ENCODE measurements at places on chromosomes 3 and 15. TPM values are rescaled to one million over a fixed set of nuclear protein-coding genes. Genes with fewer than 3 reads are reported as not detected.

DNA sequence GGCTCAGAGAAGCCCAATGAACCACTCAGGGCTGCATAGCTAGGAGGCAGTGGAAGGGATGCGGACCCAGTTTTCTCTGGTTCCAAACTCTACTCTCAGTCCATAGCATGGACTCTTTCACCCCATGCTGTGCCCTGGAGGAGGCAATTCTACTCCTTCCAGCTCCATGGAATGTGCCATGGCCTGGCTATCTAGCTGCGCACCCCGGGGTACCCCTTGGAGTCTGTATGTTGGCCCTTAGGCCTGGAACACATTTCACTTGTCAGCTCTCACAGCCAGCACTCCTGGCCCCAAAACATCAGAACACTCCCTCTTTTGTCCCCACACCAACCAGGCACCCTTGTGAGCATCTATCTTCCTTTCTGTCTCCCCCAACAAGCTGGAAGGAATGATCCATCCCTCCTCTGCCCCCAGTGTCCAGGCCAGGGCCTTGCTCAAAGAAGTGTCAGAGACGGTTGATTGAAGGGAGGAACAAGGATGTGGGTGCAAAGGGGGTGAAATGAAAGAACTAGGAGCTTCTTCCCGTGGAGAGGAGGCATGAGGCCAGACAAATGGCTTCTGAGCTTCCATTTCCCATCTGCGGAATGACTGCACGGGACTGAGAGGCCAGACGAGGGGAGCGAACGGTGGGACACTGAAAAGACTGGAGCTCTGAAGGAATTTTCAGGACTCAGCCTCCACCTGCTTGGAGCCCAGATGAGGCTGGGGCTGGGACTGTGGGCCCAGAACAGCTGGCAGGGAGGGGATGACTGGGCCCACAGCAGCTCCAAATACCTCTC, 2.8 kb downstream of the PRSS50 start:
- DNase-seq: no peak

GOLGA8B gene
- 2.5 TPM for total RNA-seq

- DNase-seq: no peak
These were observed 103.3 kb downstream of the STT3B start for GRCh38 chr3:31636049-31636448.

- DNase-seq: no peak
These were observed 427.9 kb upstream of the AGTR1 start for GRCh38 chr3:148269816-148270215.

GRCh38 chr3:145882436-145882835, 278.5 kb downstream of the PLOD2 start:
- DNase-seq: no peak

DNA sequence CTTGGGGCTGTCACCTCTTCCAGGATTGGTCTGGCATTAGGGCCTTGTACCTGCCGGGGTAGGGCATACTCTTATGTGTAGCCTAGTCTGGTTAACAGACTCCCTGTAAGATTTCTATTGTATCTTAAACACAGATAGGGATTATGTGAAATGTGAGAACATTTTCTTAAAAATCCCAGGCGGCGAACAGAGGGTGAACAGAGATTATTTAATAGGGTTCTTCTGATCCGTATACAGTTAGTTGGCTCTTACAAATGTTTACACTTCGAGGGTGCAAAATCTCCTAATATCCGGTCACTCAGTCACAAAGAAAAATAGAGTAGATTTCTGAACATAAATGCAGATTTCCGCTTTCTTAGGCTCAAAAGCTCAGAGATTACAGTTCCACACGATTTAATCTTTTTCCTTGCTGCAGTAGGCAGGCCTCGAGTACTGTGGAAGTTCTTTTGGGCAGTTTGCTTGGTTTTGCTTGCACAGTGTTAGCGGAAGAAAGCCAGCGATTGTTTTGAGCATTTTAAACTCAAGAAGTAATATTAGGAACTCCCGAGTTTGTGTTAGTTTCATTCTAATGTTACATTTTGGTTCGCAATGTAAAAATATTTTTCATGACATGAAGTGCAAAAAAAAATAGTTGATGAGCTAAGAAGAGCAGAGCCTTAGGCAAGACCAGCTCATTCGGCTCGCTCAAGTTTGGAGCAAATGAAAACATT, 993 bp downstream of the PLCL2 start:
- no peak for DNase-seq

DNA sequence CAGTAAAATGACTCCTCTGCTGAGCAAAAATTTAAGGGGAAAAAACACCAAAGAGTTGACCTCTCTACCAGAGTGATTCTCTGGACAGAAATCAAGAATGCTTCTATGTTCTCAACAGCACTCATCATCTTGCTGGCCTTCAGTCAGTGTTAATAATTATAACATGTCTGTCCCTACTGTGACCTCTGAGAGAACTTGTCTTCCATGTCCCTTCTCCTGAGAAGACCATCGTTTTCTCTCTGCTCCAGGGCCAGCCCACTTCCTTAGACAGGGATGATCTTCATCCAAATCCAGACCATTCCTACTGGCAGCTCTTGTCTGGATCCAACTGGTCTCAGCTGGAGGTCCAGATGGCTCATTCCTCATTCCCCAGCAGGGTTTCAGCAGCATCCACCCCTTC, 139.0 kb upstream of the NECTIN3 start:
- DNase-seq: no peak

GABRR3 gene
- not detected for total RNA-seq

GRCh38 chr3:190491533-190492054, 22.3 kb upstream of the IL1RAP start:
- peak; percentile 54 for DNase-seq

IL17RD gene
- total RNA-seq: 1.4 TPM

PLA1A gene
- 0.97 TPM for total RNA-seq

LRRIQ4 gene
- not detected for total RNA-seq
